Activated CD8-positive, alpha-beta memory T cell treated with anti-CD3 and anti-CD28 coated beads, Interleukin-2, amount 10 ng/mL, durations not matched to agents 7 days and 5 days (primary cell): ENCODE measurements at places on chromosomes 6 and 20. TPM values are rescaled to one million over a fixed set of nuclear protein-coding genes. Genes with fewer than 3 reads are reported as not detected.

DNA sequence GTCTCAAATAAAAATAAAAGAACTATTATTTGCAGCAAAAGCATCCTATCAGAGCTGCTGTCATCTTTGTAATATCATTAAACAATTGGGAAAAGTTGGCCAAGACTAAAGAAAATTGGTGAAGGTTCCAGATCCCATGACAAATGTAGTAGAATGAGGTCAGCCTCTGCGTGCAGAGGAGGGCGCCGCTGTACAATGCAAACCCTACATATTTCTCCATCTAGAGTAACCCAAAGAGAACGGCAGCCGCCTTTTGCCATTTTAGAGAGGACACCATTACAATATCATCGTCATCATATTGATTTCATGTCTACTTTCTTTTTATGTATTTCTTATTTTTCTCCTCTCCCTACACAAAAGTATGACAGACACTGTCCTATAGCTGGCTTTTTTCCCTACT is 59.5 kb downstream of the ZMYND8 start:
- no peak for DNase-seq

DNA sequence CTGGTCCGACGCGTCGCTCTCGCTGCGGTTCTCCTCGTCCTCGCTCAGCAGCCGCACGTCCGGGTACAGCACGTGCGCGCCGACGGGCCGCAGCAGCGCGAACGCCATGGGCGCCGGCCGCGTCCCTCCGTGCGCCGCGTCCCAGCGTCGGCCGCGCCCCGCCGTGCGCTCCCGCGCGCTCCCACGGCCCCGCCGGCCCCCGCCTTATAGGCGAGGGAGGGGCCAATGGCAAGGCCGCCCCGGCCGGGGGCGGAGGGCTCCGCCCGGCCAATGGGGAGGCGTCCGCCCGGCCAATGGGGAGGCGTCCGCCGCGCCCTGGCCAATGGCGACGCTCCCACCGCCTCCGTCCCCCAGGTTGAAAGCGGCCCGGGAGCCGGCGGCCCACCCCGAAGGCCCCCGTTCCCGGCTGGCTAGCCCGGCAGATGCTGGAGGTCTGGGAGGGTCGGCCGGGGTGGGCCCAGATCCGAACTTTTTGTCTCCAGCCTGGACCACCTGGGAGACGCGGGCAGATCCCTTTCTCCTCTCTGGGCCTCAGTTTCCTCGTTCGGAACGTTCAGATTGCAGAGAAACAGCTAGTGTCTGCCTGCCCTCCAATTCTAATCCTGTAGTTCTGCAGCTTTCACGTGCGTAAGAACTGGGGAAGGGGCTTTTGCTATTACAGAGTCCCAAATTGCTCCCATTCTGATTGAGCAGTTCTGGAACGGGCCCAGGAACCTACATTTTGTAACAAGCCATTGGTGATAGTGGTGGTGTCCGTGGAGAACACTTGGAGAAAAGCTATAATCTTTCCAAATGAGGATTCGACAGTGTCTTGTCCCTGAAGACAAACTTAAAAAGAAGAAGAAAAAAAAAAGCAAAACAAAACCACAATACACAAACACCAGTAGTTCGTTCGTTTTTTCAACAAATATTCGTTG is at the start of gene TCF15:
TCF15 (minus strand) TSS at position 180 of the 917 bp plus-strand sequence; CDS start at position 108, 72 bp downstream.
- no peak for DNase-seq

The GUCA1A gene
- total RNA-seq: not detected

The SLC22A7 gene
- total RNA-seq: not detected

The MYH7B gene
- 0.16 TPM for total RNA-seq

DNA sequence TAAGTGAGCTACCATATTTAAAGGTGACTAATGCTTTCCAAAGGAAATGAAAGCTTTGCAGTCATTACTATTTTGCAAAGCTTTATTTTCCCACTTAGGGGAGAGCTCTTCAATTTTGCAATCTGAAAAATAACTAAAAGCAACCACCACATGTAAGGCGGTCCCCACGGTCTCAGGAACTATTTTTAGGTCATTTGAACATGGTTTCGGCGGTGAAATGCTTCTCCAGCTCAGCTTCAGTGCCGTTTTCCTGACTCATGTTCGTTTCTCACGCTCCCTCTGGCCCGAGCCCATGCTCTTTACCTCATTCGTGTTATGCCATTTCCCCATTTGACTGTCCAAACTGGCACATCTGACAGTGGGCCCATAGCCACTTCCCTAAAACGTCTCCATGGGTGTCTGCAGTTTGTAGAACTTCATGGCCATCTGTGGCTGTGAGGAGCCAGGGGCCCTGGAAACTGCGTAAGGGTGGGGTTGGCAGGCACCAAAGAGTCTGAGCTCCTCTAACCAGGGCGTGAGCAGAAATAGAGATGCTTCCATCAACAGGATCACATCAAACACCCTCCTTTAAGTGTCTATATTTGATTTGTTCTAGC is 46.5 kb downstream of the ADTRP start:
- DNase-seq: peak; percentile 56

The PCSK2 gene
- not detected for total RNA-seq

The TOX2 gene
- 1.8 TPM for total RNA-seq

The RAET1L gene
- not detected for total RNA-seq

DNA sequence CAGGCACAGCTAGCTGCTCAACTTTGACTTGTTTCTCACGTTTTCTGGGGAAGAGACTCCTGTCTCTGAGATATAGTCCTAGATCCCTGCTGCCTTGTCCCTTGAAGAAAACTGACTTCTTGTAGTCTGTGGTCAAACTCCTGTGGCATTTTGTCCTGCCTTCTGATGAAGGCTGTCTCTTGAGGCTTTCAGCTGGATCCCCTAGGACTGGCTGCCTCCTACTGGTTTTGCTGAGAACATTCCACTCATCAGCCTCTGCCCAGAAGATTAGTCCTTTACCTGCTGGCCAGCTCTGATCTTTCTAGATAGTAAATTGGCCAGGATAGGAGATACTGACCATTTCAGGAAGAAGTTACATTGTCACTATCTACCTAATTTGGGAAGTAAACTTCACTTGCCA is 71.9 kb upstream of the CNR1 start:
- DNase-seq: no peak

DNA sequence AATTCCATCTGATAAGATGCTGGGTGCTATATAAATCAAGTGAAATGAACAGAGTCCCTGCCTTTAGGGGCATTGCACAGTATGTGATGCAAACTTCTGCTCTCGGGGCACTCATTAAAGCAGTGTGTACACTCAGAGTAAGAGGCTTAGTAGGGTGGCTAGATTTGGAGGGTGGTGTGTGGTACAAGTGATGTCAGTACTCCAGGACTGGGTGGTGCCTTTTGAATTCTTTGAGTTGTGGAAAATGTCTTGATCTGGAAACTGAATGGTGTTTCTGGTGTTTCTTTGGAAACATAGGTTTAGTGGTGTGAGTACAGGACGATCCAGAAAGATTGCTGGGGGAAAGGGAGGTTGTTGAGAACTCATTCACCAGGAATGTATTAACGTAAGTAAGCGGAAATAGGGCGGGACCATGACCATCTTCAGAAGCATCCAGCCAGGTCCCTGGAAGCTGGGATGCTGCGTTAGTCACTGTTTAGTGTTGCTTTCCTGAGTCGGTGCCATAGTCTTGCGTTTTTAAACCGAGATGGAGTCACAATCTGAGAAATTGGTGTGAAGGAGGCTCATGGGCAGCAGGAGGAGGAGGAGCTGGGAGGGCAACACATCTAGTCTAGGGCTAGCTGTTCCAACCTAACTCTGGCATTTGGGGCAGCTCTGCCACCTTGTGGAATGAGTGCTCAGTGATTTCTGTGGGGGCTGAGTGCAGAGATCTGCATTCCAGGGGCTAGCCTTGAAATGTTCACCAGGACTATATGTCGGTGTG is 70.3 kb downstream of the SCAND1 start:
- peak; percentile 75 for DNase-seq

The STX16 gene
- 120 TPM for total RNA-seq

DNA sequence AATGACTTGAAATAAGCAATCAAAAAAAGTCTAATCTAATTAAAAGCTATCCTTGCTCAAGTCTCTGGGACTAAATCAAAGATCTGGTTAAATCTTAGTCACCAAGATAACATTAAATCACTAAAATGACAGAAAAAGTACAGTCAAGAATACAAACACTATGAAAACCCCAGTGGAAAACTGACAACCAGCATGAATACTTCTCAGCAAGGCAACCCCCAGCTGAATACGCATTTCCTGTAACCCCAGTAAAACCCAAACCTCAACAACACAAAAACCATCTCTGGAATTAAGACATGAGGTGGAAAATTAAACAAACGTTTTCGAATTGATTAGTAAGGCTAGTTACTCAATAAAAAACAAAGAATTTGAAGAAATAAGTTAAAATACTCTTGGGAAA is 23.7 kb upstream of the ZC3H12D start:
- peak; percentile 61 for DNase-seq
